Sigmoid colon (tissue), 7 donors: ENCODE measurements at places on chromosomes 13 and 19. TPM values are rescaled to one million over a fixed set of nuclear protein-coding genes. Genes with fewer than 3 reads are reported as not detected.

DNA sequence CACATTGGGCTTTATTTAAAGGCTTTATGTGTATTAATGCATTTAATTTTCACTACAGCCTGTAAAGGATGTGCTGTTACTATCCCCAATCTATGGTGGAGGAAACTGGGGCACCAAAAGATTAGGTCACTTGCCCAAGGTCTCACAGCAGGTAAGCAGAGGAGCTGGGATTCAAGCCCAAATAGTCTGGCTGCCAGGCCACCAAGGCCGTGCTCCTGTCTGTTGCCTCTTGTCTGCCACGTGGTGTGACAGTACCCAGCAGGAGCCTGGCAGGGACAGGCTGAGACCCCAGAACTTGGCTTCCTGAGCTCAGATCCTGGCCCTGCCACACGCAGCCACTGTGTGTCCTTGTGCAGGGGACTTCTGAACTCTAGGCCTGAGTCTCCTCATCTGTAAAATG lies 4.5 kb downstream of the NTN5 start:
- no peak overlapping the region for H3K4me3 ChIP-seq
- no peak overlapping the region for H3K27ac ChIP-seq
- H3K4me1 ChIP-seq: no peaks in the 10 kb centered on the region
- H3K27me3 ChIP-seq: no peaks in the 10 kb centered on the region
- no peak for DNase-seq

GRCh38 chr13:25281193-25281934 lies 5.9 kb downstream of the MTMR6 start:
- DNase-seq: no peak
- H3K4me1 ChIP-seq: peaks cover 16% of the 10 kb centered on the region
- no peak overlapping the region for H3K4me3 ChIP-seq
- H3K27ac ChIP-seq: no peak overlapping the region

DNA sequence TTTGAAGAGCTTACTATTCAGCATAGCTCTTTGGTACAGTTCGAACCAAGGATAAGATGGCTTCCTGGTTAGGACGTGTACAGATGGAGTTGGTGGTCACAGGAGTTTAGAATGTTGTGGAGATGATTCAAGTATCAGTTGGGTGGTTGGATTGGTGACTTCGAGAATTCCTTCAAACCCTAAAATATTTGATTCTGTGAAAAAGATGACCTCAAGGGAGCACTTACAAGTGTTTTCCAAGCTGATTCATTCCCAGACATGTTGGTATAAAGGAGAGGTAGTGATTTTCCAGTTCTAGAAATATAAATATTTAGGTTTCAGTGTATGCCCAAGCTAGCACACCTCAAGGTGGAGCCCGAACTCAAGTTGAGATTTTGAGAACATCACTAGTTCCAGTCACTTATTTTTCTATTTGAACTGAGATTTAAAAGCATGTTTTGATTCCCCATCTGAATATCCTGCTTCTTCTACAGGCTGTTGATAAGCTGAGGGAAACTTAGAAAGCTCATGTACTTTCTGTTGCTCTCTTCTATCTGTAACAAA lies 306.1 kb downstream of the DCT start:
- no peak overlapping the region for H3K4me3 ChIP-seq
- DNase-seq: no peak
- H3K4me1 ChIP-seq: no peaks in the 10 kb centered on the region
- no peaks in the 10 kb centered on the region for H3K36me3 ChIP-seq
- H3K27me3 ChIP-seq: no peaks in the 10 kb centered on the region
- no peak overlapping the region for H3K27ac ChIP-seq

GRCh38 chr19:1952635-1953034 lies 11.7 kb downstream of the CSNK1G2 start:
- H3K4me3 ChIP-seq: no peak overlapping the region
- DNase-seq: no peak
- no peak overlapping the region for H3K27ac ChIP-seq
- H3K27me3 ChIP-seq: no peaks in the 10 kb centered on the region
- no peaks in the 10 kb centered on the region for H3K36me3 ChIP-seq

GRCh38 chr13:112113348-112113747 lies 46.4 kb downstream of the SOX1 start:
- no peaks in the 10 kb centered on the region for H3K27me3 ChIP-seq
- no peaks in the 10 kb centered on the region for H3K36me3 ChIP-seq
- H3K4me1 ChIP-seq: no peaks in the 10 kb centered on the region
- H3K4me3 ChIP-seq: no peak overlapping the region

DNA sequence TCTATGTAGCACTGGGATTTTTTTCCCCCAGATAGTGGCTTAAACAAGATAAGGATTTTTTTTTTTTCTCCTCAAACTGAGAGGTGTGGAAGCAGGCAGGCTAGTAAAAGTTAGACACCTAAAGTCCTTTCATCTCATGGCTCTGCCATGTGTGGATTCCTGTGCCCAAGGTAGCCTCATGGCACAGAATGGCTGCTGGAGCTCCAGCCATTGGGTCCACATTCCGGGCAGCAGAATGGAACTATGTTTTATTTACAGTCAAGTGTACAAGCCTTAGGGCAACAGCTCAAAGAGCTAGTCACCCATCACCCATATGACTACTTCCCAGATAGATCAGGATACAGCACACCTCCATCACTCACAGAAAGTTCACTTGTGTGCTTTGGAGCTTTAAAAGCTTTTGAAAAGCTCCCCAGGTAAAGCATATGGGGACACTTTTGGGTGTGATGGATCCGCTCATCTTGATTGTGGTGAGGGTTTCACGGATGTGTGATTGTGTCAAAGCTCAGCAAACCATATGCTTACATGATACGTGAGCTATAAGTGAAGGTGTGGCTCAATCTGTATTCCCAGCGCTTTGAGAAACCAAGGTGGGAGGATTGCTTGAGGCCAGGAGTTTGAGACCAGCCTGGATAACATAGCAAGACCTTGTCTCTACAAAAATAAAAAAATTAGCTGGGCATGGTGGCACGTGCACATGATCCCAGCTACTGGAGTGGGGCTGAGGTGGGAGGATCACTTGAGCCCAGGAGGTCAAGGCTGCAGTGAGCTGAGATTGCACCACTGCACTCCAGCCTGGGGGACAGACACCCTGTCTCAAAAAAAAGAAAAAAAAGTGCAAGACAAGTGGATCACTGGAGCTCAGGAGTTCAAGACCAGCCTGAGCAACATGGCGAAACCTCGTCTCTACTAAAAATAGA lies 18.1 kb downstream of the PGLS start:
- DNase-seq: no peak
- peaks cover 45% of the 10 kb centered on the region for H3K27me3 ChIP-seq
- no peaks in the 10 kb centered on the region for H3K4me1 ChIP-seq
- no peak overlapping the region for H3K27ac ChIP-seq
- no peaks in the 10 kb centered on the region for H3K36me3 ChIP-seq

DNA sequence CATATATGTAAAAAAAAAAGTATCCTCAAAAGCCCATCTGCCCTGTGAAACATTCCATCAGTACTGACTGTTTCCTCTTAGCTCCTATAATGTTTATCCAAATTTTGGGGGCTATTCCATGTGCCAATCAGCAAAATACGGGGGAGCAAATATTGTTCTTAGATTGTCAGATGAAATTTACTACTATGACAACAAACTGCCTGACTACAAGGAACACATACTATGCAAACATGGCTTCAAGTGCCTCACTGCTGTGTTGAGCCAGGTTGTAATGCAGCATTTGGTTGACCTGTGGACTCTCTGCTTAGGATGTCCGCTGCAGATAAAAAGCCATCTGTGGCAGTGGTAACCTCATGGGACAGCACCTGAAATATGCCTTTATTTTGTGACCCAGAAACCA lies 98.2 kb upstream of the SCEL start:
- no peak overlapping the region for H3K4me3 ChIP-seq
- H3K27me3 ChIP-seq: no peaks in the 10 kb centered on the region
- H3K27ac ChIP-seq: no peak overlapping the region
- no peaks in the 10 kb centered on the region for H3K36me3 ChIP-seq
- DNase-seq: no peak

DNA sequence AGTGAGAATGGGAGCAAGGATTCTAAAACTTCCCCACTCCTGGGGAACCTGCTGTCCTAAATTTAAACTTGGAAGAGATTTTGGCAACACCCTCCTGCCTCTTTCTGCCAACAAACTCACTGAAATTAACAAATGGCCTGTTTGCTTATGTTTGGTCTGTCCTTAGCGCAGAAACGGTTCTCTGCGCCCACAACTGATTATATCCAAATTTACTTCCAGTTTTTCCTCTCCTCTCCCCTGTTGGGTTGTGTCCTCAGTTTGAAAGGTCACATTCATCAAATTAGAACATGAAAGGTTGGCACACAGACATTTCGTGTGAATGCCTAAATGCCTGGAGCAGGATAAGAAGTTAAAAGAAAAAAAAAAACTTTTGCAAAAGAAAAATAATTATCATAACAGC lies 56.4 kb upstream of the MRI1 start:
- peaks cover 10% of the 10 kb centered on the region for H3K4me1 ChIP-seq
- no peak overlapping the region for H3K27ac ChIP-seq
- no peak overlapping the region for H3K4me3 ChIP-seq
- no peaks in the 10 kb centered on the region for H3K36me3 ChIP-seq
- DNase-seq: no peak
- H3K27me3 ChIP-seq: no peaks in the 10 kb centered on the region

- H3K27ac ChIP-seq: peak overlapping the region; percentile 65
- no peaks in the 10 kb centered on the region for H3K36me3 ChIP-seq
- H3K4me1 ChIP-seq: peaks cover 21% of the 10 kb centered on the region
- H3K4me3 ChIP-seq: peak overlapping the region; percentile 63
Observed at GRCh38 chr13:33015241-33015668, 968 bp upstream of the KL start.

GRCh38 chr19:18780631-18781030 lies 10.5 kb downstream of the COMP start:
- H3K36me3 ChIP-seq: no peaks in the 10 kb centered on the region
- no peak for DNase-seq
- no peak overlapping the region for H3K27ac ChIP-seq
- no peak overlapping the region for H3K4me3 ChIP-seq
- peaks cover 6% of the 10 kb centered on the region for H3K4me1 ChIP-seq

DNA sequence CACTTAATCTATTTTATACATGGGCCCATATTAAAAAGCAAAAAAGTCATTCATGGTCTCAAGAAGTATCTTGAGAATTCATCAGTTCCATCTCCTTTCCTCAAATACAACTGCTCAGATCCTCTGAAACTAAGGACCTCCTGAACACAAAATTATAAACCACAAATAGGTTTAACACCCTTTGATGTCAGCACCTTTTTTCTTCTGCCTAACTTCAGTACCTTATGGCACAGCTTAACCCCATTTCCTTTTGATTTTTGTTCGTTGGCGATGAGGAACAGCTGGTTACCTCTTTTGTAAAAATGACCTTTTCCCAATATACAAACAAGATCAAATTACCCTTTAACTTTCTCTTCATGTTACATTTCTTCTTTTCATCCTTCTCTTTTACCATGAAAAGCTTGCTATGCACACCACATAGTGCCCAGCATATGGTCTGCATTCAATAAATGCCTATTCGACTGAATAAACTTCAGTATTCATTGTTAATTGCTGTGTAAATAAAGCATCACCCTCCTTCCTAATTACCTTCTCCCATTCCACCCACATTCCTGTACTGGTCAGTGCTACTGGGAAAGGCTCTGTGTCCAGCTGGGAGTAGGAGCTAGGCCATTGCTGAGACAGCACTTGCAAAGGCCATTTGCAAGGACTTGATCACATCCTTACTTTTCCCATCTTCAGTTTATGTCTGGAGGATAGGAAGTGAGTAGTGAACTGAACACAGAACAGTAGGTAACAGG lies 317.9 kb downstream of the SHISA2 start:
- H3K4me1 ChIP-seq: no peaks in the 10 kb centered on the region
- DNase-seq: no peak
- no peaks in the 10 kb centered on the region for H3K27me3 ChIP-seq
- H3K27ac ChIP-seq: no peak overlapping the region
- H3K36me3 ChIP-seq: no peaks in the 10 kb centered on the region

DNA sequence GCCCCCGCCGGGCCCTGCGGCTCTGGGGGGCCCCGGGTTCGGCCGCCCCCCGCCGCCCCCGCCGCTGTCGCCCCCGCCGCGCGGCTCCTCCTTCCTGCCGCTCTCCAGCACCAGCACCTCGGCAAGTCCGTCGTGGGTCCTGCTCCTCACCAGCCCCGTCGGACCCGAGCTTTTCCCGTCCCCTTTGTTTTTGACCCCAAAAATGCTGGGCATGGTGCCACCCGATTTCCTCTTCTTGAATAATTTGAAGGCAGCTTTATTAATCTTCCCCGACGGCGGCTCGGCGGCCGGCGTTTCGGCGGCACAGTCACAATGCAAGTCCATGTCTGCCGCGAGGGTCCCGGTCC lies 945 bp downstream of the AMER2 start:
- H3K36me3 ChIP-seq: no peaks in the 10 kb centered on the region
- peaks cover 38% of the 10 kb centered on the region for H3K27me3 ChIP-seq
- no peaks in the 10 kb centered on the region for H3K4me1 ChIP-seq

- H3K27ac ChIP-seq: no peak overlapping the region
- peaks cover 10% of the 10 kb centered on the region for H3K36me3 ChIP-seq
- H3K4me1 ChIP-seq: no peaks in the 10 kb centered on the region
- DNase-seq: no peak
- no peak overlapping the region for H3K4me3 ChIP-seq
- no peaks in the 10 kb centered on the region for H3K27me3 ChIP-seq
Observed at GRCh38 chr13:102817241-102817640, 18.3 kb downstream of the BIVM start.

DNA sequence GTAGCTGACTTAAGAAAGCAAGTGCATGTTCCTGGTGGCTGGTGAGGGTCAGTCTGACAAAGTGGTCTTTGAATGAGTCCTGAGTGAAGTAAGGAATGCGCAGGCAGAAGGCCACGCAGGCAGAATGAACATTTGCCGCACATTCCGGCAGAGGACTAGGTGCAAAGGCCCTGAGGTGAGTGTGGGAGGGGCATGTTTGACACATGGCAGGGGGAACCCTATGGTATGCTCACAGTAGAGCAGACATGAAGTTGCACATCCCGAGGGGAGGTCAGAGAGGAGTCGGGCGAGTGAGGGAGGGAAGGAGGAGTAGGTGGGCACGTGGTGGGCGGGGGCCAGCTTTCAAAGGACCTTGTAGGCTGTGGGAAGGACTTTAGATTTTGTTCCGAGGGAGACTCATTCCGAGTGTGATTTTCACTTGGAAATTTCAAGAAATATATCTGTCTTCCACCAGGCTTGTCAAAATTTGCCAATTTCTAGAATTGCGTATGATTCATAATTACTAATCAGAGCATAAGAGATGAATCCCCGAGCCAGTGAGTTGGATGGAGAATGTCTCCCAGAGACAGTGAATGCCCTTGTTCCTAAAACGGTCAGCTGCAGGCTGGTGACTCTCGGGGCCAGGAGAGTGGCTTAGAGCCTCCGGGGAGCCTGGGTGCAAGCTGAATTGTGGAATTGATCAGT lies 40.3 kb downstream of the ERICH6B start:
- H3K4me3 ChIP-seq: no peak overlapping the region
- no peaks in the 10 kb centered on the region for H3K36me3 ChIP-seq

GRCh38 chr13:78826312-78826711 lies 167.4 kb upstream of the OBI1 start:
- H3K4me1 ChIP-seq: no peaks in the 10 kb centered on the region
- no peak overlapping the region for H3K4me3 ChIP-seq
- no peak overlapping the region for H3K27ac ChIP-seq
- DNase-seq: no peak
- H3K36me3 ChIP-seq: no peaks in the 10 kb centered on the region

- H3K27ac ChIP-seq: no peak overlapping the region
- H3K4me3 ChIP-seq: no peak overlapping the region
- no peaks in the 10 kb centered on the region for H3K4me1 ChIP-seq
- peak; percentile 25 for DNase-seq
- H3K27me3 ChIP-seq: no peaks in the 10 kb centered on the region
Observed at GRCh38 chr19:29378126-29378525, 147.7 kb upstream of the VSTM2B start.

FGF22 gene
- total RNA-seq: 1.7 TPM

JUNB gene
- 1,252 TPM for total RNA-seq

SIAH3 gene
- not detected for total RNA-seq

GNA15 gene
- 4.3 TPM for total RNA-seq

SH2D3A gene
- not detected for total RNA-seq

KATNAL1 gene
- total RNA-seq: 51.2 TPM

NLRP9 gene
- total RNA-seq: not detected

PRRG2 gene
- total RNA-seq: not detected

TNNI3 gene
- not detected for total RNA-seq
